NCI-H1694 (cell line): ENCODE measurements at places on chromosomes 11 and 22.

GRCh38 chr11:96366024-96366423, 23.0 kb upstream of the MAML2 start:
- DNase-seq, result no peak

DNA sequence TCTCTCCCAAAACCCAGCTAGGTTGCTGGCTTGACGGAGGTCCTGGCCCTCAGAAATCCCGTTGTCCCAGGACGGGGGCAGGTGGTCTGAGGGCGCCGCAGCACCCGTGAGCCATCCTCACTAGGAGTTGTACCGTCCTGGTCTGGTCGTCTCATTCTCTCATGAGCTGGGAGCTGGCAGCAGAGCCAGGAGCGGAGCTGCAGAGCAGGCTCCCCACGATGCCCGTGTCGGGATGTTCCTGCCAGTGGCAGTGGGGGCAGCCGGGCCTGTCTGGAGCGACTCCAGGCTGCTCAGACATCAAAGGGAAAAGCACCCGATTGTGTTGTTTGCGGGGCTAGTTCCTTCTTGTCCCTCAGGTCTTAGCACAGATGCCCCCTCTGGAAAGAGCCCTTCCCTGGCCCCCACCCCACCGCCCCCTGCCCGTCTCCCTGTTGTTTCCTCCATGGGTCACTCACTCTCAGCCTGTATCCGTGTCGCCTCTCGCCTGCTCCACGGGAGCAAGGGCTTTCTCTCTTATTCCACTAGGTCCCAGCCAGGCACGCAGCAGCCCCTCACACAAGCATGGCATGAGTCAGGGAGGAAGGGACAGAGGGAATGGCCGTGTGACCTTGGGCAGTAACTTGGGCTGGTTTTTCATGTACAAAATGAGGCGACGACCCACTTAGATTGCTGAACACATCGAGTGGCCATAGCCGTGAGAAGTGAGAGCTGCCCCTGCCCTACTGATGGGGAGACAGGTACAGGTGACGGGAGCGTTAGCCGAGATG, 23.2 kb upstream of the MGAT3 start:
- DNase-seq, result no peak

DNA sequence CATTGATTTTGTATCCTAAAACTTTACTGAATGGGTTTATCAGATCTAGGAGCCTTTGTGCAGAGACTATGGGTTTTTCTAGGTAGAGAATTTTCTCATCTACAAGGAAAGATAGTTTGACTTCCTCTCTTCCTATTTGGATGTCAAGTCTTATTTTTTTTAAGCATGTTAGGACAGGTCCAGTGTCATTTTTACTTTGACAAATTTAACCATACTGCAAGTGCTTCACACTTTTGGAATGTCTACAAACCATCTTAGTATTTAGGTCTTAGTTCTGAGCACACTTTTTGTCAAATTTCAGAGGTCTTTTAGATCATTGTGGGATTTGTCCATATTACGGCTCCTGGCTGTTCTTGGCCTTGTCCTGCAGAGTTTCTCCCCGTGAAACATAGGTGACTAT, 715.2 kb upstream of the RAG2 start:
- DNase-seq, result no peak

GRCh38 chr22:30452861-30453260, 19.0 kb downstream of the SEC14L3 start:
- no peak for DNase-seq

DNA sequence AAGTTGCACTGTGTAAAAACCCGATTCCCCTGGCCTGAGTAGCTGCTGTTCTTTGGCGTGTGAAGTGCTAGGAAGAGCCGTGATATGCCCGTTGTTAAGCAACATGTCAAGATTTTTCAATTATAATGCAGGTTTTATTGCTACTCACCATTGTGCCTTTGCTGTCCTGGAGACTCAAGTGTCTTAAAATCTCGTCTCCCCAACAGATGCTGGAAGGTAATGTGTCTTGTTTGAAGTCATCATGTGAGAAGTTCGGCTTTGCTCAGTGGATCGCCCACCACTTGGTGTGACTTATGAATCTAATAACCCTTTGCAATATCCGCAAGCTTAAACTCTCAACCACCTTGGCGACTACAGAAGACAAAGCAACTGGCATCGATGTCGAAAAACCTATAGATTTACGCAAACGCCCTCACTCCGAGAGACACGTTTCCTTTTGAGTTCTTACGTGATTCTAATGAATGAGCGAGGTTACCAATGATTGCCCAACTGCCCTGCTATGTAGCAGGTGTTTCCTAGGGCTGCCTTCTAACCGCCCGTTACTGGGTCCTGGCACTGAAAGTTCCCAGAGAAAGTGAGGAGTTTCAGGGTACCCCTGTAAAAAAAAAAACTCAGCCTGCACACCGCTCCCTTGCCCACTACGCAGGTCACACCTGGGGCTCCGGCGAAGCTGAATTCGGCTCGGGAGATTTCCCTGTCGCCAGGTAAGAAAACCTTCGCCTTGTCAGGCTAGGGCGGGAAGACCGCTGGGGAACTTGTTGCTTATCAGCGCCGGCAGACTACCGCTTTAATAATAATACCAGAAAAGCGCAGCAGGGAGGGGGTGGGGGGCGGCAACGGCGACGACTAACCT, 21.2 kb upstream of the BDNF start:
- no peak for DNase-seq

- DNase-seq, result no peak
Measured at GRCh38 chr11:2739531-2740274, 39.9 kb upstream of the KCNQ1OT1 start.

DNA sequence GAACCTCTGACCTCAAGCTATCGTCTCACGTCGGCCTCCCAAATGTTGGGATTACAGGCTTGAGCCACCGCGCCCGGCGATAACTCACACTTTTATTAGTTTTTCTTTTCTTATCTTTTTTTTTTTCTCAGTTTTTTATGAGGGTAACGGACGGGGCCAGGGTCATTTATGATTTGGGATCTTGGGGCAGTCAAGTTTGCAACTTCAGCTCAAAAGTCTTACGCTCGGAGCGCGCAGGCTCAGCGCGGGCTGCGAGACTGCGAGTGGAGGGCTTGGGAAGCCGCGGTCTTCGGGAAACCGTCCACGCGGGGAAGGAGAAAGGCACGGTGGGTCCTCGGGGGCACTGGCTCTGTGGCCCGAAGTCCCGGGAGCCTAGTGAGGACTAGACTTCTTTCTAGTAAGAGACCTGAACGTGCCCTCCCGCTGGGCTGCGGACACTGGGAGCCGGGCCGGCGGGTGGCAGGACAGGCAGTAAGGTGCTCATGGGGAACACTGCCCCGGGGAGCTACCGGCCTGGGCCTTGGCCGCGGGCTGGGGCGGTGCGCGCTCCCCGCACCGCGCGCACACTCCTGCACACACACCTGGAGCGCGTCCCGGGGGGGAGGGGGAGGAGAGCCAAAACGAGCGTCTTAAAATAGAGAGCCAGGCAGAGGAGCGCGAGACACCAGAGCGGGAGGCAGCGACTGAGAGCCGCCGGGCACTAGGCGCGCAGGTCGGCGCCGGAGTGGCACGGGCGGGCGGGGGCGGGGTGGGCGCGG, 476 bp upstream of the BARX2 start:
- DNase-seq, result no peak

- no peak for DNase-seq
Measured at GRCh38 chr11:2580061-2580421, 119.8 kb downstream of the KCNQ1OT1 start.

GRCh38 chr11:71491531-71491930, 35.5 kb upstream of the KRTAP5-7 start:
- DNase-seq, result no peak

DNA sequence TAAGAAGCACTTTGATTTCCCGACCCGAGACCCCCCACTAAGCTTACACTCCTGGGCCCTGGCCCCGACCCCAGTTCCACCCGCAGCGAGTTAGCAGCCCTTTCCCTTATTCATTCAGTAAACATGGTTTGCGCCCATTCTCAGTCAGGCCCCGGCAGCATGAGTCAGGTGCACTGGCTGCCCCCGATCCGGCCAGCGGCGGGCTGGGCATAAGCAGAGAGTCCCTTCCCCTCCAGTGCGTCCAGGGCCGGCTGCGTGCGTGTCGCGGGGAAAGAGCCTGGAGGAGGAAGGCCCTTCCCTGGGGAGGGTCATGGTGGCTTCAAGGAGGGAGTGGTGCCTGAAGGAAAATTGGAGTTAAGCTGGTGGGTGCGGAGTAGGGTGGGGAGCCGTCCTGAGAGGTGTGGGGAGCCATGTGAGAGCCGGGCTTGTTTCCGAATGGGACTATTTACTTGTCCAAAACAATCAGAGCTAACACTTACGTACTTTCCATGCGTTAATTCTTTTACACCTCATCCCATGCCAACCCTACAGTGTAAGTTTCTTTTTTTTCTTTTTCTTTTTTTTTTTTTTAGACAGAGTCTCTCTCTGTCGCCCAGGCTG, 657 bp downstream of the IGHMBP2 start:
- no peak for DNase-seq

DNA sequence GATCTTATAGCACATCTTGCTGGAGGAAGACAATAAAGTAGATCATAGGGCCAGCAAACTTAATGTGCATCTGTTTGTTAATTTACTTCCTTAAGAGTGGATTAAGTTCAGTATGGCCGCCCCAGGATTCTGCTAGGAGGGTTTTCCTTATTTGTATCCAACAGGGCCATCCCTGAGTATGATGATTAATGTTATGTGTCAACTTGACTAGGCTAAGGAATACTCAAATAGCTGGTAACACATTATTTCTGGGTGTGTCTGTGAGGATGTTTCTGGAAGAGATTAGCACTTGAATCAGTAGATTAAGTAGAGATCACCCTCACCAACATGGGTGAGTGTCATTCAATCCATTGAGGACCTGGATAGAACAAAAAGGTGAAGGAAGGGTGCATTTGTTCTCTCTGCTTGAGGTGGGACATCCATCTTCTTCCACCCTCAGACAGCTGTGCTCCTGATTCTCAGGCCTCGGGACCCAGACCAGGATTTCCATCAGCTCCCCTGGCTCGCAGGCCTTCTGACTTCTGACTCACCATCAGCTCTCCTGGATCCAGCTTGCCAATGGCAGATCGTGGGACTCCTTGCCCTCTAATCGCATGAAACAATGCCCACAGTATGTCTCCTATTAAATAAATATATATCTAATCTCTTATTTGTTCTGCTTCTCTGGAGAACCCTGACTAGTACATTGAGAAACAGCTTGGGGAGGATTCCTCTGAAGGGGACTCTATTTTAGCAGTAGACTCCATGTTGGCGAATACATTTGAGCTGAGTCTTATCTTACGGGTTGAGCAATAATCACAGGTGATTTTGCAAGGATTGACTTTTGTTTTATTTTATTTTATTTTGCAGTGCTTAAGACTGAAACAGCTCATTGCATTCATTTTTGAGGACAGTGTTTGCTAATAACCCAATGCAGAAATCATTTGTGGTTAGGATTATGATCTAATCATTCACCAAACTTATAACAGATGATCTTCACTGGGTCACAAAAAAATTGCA, 9.0 kb upstream of the ZBTB44 start:
- DNase-seq, result no peak

DNA sequence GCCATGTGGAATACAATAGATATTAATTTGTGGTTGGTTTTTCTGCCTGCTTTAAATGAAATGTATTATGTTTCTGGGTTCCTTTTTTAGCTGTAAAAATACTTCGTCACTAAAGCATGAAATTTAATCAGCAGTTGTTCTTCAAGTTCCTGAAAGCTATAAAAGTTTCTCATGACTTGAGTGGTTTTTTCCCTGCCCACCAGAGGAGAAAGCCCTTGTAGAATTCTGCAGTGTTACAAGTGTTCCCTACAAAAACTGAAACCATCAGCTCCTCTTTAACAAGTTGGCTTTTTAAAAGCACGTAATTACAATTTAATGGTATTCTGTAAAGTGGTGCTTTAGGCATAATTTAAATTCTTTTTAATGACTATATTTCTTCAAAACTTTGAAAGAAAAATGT, 56.2 kb downstream of the PANX1 start:
- no peak for DNase-seq

- DNase-seq, result no peak
Measured at GRCh38 chr11:85843929-85844328, 11.3 kb upstream of the CCDC83 start.

DNA sequence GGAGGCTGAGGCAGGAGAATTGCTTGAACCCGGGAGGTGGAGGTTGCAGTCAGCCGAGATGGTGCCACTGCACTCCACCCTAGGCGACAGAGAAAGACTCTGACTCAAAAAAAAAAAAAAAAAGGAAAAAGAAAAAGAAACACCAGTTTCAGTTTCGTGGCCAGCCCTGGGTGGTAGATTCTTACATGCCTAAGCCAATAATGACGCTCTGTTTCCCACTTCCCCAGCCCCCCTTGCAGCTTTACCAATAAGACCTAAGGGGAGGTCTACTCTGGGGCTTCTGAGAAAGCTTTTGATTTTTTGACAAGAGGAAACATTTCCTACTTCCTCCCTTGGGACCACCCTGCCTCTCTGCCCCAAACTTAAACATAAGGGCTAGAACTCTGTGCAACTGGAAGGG, 30.0 kb upstream of the PTPRJ start:
- no peak for DNase-seq

DNA sequence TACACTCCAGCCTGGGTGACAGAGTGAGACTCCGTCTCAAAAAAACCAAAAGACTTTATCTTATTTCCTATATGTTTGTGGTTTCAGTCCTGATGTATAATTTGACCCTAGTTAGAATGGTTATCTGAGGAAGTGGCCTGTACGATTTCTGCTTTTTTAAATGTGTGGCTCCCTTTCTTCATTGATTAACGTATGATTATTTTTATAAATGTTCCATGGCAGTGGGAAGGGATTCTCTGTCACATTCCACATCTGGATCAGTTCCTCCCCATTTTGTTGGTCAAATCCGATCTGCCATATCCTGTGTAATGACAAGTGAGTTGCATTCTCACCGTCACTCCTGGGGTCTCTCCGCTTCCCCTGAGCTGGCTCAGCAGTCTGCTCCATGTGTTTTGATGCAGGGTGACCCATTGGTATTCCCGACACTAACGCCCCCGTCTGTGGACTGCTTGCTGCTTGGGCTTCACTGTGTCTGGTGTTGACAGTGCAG, 20.3 kb downstream of the NEAT1 start:
- DNase-seq, result no peak

DNA sequence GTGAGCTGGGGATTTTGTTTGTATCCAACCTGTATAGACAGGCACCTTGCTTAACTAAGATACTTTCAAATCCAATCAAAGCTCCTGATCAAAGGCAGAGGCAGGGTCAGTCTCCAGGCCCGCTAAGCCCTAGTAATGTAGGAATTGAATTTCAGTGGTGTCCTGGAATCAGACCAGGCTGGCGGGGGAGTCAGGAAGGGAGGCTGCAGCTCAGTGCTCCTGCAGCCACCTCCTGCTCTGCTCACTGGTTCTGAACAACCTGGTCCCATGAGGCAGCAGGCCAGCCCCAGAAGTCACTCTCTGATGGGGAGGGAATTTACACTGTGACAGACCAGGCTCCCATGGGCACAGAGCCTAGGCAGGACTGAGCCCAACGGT, 38.5 kb upstream of the GALNT18 start:
- no peak for DNase-seq

- no peak for DNase-seq
Measured at GRCh38 chr11:66239998-66240780, 28.2 kb upstream of the RAB1B start.
